Activated naive CD4-positive, alpha-beta T cell (primary cell): ENCODE measurements at places on chromosomes 2 and 18.
A peak's percentile ranks its signal among the peaks of the same experiment; 100 is the strongest.

DNA sequence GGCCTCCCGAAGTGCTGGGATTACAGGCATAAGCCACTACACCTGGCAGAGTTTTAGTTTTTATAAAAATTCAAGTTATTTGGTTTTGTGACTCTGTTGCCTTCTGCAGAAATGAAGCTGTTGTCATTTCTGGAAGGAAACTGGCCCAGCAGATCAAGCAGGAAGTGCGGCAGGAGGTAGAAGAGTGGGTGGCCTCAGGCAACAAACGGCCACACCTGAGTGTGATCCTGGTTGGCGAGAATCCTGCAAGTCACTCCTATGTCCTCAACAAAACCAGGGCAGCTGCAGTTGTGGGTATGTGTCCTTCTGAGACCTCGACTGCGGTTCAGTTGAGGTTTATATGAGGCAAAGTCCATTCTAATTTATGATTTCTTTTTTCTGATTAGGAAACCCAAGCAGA, 7.2 kb downstream of the MTHFD2 start:
- DNase-seq: peak; percentile 5

GRCh38 chr18:59467497-59467896, 108.4 kb upstream of the LMAN1 start:
- DNase-seq: no peak

DNA sequence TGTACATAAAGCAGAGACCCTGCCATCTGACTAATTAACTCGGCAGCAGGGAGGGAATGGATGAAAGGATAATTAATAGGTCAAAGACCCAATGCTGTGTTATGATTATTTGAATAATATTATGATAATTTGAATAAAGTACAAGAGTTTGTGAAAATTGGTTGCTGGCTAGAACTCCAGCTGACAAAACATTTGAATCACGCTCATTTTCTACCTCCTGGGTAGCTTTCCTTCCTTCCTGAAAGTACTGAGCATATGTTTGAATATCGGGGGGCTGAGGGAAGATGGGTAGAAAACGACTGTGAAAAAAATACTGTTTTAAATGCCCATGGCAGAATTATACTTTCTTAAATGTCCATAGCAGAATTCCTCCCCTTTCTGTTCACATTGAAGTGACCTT, 243.6 kb upstream of the RBMS1 start:
- no peak for DNase-seq

- DNase-seq: no peak
Observed at GRCh38 chr2:37348155-37348554, 3.7 kb downstream of the QPCT start.

DNA sequence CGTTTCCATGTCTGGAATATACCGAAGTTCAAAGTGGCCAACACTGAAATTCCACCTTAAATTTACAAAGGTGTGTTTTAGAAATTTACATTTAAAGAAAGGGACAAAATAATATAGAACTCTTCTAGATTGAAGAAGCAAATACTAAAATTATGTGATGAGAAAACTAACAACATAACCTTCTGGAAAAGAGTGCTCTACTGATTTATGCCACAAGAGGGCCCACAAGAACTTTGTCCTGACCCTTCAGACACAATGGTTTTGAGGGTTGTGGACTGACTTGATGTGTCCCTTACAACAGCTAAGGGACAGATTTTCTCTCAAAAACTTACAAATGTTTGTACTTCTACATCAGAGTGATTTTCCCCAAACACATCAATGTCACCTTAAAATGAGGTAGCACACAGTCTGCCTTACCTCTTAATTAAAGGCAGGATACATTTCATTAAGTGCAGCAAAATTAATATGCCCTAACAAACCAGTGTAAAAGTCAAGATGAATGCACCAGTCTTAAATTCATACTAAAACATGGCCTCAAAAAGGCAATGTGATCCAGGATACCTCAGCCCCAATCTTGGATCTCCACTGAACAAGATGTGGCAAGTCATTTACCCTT, 36.2 kb downstream of the EIF2AK3 start:
- DNase-seq: no peak

DNA sequence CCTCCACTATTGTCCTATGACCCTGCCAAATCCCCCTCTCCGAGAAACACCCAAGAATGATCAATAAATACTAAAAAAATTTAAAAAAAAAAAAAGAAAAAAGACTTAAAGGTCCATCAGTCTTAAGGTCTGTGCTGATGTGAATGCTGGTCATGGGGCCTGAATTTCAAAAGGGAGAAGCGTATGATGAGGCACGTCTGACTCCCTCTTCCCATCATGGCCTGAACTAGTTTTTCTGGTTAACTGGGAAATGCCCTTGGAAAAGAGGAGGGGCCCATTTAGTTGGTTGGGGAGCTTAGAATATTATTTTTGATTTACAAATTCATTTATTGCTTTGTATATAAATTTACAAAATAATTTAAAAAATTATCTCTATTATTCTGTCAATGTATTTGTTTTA, 291.0 kb upstream of the CDH19 start:
- no peak for DNase-seq

DNA sequence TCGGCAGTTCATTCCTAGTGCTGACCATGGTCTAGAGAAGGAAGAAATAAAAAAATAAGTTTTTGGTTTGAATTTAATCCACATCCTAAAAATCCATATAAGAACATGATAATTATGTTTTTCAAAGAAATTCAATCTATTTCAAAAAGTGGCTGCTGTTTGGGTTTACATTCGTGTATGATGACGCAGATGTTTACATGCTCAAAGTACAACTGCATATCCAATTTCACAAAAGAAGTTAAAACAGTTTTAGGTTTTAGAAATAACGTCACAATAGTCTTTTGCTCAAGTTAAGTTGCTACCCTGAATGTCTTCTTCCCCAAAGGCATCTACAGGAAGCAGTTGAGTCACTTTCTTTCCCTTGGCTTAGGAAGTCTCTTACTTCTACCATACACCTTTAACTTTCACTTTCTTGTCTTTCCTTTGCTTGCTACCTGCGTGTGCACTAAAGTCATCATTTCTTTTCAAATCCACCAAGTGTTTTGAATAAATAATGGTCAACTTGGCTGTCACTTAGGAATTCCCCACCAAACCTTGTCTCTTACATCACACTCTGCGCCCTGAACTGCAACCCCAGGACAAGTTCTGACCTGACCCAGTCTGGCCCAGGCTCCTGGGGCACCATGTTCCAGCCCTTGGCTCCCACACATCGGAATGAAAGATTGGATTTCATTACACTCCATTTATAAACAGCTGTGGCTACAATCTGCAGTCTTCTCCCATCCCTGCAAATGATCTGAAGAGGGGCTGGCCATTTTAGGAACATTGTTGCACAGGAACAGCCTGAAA, 28.4 kb downstream of the FAM237A start:
- DNase-seq: no peak
